ENCODE measurements at places on chromosomes 5 and 9.

- no peak for DNase-seq
Measured at GRCh38 chr9:68538200-68538599, 2.5 kb downstream of the TMEM252 start.

- DNase-seq: peak; percentile 87
Measured at GRCh38 chr5:179819296-179820126, 1.2 kb upstream of the SQSTM1 start.

DNA sequence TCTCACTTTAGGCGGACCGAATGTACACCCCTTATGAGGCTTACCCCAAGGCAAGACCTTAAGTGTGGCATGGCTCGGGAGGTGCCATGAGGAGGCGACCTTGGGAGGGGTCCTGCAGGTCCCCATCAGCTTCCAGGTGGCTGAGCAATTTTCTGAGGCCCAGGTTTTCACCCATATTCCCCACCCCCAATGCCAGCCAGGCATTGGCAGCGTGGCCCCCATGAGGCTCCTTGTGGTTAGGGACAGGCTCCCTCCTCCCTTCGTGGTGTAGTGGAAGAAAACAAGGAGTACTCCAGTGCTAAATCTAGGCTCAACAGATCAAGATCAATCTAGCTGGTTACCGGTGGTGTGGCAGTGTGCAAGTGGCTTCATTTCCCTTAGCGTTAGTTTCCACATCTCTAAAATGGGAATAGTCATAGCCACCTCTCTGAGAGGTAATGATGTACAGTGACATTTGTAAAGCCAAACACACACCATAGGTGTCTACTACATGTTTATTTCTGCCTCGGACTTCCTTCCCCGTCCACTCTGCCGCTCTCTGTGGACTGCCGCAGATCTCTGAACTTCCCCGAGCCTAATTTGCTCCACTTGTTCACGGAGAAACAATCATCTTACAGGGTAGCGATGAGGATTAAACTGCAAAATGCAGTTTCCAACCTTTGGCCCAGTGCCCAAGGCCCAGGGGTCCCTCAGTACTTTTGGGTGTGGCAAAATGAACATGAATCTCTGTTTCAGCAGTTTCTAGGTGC lies 8.4 kb downstream of the LHX2 start:
- DNase-seq: no peak

- no peak for DNase-seq
Measured at GRCh38 chr9:90979138-90979551, 177.5 kb downstream of the SYK start.

DNA sequence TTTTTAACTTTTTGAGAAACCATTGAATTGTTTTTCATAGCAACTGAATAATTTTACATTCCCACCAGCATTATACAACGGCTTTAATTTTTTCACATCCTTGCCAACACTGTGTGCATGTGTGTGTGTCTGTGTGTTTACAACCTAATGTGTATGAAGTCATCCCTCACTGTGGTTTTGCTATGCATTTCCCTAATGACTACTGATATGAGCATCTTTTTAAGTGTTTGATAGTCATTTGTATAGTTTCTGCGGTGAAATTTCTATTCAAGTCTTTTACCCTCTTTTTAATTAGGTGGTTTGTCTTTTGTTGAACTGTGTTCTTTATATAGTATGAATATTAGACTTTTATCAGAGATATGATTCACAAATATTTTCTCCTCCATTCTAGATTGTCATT lies 263.1 kb upstream of the COX7C start:
- DNase-seq: no peak

DNA sequence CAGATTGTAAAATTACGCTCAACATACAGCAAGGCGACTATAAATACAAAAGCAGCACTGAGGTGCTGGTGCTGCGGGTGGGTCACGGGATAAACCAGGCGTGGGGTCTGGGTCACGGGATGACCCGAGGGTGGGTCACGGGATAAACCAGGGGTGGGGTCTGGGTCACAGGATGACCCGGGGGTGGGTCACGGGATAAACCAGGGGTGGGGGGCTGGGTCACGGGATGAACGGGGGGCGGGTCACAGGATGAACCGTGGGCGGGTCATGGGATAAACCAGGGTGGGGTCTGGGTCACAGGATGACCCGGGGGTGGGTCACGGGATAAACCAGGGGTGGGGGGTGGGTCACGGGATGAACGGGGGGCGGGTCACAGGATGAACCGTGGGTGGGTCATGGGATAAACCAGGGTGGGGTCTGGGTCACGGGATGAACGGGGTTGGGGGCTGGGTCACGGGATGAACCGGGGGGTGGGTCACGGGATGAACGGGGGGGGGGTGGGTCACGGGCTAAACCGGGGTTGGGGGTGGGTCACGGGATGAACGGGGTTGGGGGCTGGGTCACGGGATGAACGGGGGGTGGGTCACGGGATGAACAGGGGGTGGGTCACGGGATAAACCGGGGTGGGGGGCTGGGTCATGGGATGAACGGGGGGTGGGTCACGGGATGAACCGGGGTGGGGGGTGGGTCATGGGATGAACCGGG lies 30.2 kb upstream of the SLC9A3 start:
- peak; percentile 20 for DNase-seq

- peak; percentile 46 for DNase-seq
Measured at GRCh38 chr9:93192721-93193387, 8.9 kb downstream of the WNK2 start.

- DNase-seq: no peak
Measured at GRCh38 chr9:137924761-137925369, 47.3 kb downstream of the CACNA1B start.

DNA sequence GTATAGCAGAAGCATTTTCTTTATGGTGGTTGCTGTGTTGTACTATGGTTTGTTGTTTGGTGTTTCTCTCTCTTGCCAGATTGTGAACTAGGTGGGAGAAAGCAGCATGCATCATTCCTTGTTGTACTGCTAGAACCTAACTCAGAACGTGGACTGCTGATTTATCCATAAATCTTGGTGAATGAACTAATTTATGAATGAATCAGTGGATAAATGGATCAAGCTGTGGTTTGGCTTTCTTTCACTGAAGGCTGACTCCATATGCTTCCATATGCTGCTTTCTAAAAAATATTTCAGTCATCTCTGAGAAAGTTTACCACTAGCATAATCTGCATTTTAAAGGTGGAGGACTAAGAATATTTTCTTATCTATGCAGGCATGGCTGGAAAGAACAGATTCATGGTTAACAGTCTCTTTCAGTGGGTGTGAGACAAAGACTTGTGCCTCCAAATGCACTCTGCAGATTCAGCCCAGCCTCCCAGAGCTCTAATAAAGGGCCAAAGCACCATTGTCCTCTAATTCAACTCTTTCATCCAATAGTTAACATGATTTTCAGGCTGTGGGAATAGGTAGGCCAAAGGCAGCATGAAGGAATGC lies 237.7 kb downstream of the SH3GL2 start:
- DNase-seq: no peak

GRCh38 chr5:63233361-63233760 lies 654.7 kb downstream of the LRRC70 start:
- DNase-seq: no peak

DNA sequence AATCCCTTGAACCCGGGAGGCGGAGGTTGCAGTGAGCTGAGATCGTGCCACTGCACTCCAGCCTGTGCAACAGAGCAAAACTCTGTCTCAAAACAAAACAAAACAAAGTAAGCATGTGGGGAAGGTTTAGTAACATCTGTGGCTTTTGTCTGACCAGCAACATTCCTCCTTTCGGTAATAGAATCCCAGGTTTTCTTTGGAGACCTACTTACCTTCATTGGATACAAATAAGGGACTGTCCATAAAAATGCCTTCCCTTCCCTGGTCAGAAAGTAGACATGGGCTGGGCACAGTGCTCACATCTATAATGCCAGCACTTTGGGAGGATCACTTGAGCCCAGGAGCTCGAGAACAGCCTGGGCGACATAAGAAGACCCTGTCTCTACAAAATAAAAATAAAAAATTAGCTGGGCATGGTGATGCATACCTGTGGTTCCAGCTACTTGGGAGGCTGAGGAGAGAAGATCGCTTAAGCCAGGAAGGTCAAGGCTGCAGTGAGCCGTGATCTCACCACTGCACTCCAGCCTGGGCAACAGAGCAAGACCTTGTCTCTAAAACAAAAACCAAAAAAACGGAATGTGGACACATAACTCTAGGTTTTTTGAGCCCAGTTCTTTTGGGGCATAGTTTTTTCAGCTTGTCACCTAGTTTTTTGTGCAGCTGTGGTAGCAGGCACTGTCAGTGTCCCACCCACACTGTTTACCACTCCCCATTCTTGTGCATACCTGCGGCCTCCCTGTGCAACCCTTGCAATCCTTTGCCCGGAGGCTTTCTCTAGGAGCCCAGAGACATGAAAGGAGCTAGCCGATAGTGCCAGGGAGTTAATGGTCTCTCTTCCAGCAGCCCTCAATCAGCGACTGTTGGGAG lies 9.0 kb upstream of the SPINK4 start:
- no peak for DNase-seq

DNA sequence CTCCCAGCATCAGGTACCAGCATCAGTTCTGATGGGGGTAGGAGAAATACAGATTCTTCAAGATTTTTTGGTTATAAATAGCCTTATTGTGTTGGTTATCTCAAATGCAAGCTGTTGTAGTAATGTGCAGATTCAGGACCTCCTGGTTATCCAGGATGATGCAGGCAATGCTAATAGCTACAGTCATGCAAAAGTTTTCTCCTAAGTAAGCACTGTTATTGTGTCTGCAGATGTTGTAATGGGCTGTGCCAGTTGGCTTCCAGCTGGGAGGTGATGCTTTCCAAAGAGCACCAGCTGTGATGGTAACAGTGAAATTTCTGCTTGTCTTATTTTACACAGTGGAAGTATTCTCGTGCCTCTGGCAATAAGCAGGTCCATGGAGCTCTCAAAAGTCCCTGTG lies 719.2 kb upstream of the CTNND2 start:
- no peak for DNase-seq

- DNase-seq: no peak
Measured at GRCh38 chr5:75281716-75282465, 45.2 kb upstream of the ANKRD31 start.

GRCh38 chr5:172800088-172800551 lies 29.1 kb upstream of the DUSP1 start:
- DNase-seq: peak; percentile 94

- no peak for DNase-seq
Measured at GRCh38 chr5:96125231-96125891, 163.7 kb upstream of the ELL2 start.

DNA sequence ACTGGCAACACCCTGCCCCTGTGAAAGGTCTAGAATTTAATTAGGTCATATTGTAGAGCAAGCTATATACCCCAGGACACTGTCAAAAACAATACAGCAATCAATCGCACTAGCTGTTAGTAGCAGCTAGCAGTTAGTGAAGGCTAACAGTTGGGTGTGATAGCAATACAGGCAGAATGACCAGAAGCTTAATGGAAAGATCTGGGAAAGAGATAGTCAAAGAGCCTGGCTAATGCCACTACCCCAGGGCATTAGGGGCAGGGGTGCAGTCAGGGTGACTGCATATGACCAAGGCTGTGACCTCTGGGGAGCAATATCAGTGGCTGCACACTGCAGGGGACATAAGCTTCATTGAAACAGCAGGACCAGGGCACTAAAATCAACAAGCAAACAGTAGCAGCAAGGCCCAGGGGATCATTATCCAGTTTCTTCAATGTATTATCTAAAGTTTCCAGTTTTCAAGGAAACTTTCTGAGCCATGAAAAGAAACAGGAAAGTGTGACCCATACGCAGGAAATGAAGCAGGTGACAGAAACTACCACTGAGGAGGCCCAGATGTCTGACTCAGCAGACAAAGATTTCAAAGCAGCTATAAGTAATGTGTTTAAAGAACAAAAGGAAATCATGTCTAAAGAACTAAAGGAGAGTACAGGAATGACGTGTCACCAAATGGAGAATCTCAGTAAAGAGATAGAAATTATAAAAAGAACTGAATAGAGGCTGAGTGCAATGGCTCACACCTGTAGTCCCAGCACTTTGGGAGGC lies 82.4 kb downstream of the ZNF354C start:
- no peak for DNase-seq

DNA sequence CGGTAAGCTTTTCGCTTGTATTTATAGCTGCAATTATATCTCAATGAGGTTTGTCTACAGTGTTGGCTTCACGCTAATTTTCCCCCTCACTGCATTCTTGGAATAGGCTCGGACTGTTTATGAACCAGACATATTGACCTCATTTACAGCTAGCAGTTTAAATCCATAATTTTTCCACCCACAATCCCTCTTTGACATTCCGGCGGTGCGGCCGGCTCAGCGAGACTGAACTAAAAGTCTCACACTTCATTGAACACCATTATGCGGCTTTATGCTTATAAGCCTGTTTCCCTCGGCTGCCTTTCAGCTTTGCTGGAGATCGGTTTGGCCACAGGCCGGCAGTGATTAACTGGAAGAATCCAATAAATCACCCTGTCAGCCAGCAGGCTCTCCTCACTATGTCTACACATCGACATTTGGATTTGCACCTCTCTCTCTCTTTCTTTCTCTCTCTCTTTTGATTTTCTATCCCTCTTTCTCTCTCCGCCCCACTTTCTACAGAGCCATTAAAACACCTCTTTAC lies 315.0 kb upstream of the TLE4 start:
- no peak for DNase-seq

DNA sequence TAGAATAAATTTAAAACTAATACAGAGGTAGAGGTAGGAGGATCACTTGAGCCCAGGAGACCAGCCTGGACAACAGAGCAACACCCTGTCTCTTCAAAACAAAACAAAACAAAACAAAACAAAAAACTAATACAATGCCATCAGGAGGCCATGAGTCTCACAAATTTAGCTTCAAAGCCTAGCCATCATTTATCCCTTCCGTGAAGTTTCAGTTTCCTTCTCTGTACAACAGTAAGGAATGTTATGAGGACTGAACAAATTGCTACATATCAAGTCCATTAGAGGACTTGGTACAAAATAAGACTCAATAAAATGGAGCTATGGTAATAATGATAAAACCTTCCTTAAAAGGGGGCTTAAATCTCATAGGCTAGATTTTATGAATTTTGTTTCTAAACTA lies 60.8 kb downstream of the MAPKAP1 start:
- DNase-seq: no peak

DNA sequence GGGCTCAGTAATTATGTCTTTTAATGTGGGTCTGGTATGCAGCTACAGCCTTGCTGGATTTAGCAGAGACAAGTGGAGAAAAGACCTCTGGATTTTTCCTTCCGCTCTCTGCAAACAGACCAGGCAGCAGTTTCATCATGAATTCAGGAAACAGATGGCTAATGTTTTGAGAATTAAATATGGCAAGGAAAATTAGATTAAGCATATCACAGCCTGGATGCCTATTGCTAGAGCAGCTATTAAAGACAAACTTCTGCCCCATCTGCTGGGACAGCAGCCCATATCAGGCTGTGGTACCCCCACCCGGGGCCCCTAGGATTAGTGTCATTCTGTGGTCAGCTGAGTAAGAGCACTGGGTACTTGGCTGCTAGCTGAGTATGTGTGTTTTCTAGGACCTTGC lies 6.2 kb downstream of the SKP2 start:
- no peak for DNase-seq

- DNase-seq: peak; percentile 43
Measured at GRCh38 chr9:128078504-128079434, 10.7 kb downstream of the SLC25A25 start.

GRCh38 chr5:162496100-162496808 lies 428.7 kb downstream of the GABRG2 start:
- no peak for DNase-seq

- no peak for DNase-seq
Measured at GRCh38 chr9:27329291-27329690, 32.3 kb upstream of the EQTN start.

- DNase-seq: no peak
Measured at GRCh38 chr5:147648597-147648996, 133.9 kb downstream of the JAKMIP2 start.
